ENCODE measurements at places on chromosomes 12 and 14.

GRCh38 chr14:77190977-77191376 lies 9.4 kb downstream of the TMEM63C start:
- DNase-seq: no peak

GRCh38 chr12:68043435-68043834 lies 54.2 kb downstream of the IFNG-AS1 start:
- DNase-seq: no peak

GRCh38 chr14:101945171-101945570 lies 19.2 kb upstream of the DYNC1H1 start:
- DNase-seq: no peak

- DNase-seq: no peak
Observed at GRCh38 chr12:99529966-99530365, 117.6 kb upstream of the GARIN6 start.

GRCh38 chr12:111322336-111323250 lies 46.3 kb downstream of the PHETA1 start:
- DNase-seq: no peak

DNA sequence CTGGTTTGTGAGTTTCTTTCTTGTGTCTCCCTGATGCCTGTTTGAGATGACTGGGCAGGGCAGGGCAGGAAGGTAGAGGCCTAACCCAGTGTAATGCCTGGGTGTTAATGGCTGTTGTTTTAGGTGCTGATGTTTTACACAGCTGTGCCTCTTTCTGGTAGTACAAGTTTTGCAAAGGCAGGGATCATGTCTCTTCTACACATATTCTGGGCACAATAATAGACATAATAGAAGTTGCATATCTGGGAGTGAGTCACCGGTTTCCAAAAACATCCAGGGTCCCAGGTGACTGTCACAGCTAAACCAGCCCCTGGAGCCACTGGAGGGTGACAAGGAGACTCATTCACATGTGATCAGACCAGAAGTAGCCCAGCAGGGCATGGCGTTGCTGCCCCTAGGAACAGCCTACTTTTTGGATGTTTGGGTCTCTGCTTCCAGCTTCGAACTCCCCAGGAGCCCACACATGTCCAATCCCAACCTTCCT lies 18.1 kb downstream of the TPCN1 start:
- DNase-seq: no peak

DNA sequence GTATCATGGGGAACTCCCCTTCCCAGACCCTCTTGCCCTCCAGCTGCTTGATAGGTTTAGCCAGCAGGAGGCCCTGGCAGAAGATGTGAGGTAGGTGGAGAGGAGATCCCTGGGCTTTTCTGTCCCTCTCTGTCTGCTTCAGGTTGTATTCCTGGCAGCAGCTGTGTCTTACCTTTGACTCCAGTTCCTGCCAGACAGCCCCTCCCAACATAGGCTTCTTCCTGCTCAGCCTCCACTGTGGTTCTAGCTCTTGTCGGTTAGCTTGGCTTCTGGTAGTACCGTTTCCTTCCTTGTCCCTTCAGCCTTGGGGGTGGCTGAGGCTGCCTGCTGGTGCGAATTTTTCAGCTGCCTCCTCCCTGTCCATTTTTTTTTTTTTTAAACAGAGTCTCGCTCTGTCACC lies 215.7 kb upstream of the CRY1 start:
- no peak for DNase-seq

DNA sequence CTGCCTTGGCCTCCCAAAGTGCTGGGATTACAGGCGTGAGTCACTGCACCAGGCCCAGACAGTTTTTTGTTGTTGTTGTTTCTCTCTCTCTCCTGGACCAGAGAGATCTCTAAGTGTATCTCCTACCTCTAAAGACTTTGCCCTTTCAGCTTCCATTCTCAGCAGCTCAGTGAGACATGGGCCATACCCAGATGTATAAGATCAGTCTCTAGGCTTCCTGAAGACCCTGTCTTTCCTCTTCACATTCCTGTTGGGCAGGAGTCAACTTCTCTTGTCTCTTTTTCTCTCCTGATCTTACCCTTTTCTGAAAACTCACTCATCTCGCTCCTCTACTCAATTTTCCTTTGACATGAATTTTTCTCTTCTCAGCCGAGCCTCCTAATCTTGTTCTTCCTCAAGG lies 42.0 kb downstream of the KCNK13 start:
- DNase-seq: no peak

- DNase-seq: no peak
Observed at GRCh38 chr12:105025890-105026289, 39.8 kb downstream of the NOPCHAP1 start.

- DNase-seq: no peak
Observed at GRCh38 chr14:90281261-90281660, 24.9 kb downstream of the PSMC1 start.

GRCh38 chr12:106527356-106527755 lies 55.4 kb upstream of the RFX4 start:
- DNase-seq: no peak

DNA sequence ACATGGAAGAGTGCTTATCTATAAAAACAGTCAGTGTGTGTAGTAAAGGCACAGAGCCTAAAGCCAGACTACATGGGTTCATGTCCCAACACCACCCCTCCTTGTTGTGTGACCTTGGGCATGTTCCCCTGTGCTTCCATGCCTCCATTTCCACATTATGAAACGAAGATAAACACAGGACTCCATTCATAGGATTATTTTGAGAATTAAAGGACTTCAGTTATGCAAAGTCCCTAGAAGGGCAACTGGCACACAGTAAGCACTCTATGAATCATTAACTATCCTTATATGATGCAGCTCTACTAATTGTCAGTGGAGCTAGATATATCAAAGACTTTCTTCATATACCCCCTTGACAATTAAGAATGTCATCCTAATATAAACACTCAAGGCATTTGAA lies 17.8 kb downstream of the IFNG-AS1 start:
- no peak for DNase-seq

- peak; percentile 94 for DNase-seq
Observed at GRCh38 chr14:46985529-46986380, 334.2 kb upstream of the RPL10L start.

- no peak for DNase-seq
Observed at GRCh38 chr14:94174604-94175010, 485 bp downstream of the PPP4R4 start.

DNA sequence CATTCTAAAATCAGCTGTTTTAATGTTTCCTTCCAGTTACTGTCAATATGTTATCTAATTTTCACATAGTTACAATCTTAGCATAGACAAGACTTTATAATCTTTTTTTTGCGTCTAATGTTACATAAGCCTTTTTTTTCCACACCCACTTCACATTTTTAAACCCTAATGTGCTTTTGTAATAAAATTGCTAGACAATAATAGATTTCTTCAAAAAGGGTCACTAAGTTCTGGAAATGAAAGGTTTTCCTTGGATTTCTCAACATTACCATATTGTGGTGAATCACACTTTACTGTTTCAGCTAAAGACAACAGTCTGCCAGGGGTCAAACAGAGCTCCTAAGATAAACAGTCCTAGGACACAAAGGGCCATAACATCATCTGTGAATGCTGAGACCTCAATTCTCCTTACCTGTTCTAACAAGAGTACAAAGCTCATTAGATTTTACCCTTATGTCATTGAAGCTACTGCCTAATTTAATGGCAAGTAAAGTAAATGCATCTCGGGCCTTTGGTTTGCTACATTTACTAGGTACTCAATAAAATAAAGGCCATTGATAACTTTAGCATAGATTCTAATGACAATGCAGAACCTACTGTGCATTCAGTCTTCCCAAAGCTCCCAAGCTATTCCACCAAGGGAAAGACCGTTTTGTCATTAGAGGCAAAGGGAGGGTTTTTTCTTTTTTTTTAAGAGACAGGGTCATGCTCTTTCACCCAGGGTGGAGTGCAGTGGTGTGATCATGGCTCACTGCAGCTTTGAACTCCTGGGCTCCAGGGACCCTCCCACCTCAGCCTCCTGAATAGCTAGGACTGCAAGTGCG lies 111.2 kb upstream of the SLC38A2 start:
- DNase-seq: no peak

DNA sequence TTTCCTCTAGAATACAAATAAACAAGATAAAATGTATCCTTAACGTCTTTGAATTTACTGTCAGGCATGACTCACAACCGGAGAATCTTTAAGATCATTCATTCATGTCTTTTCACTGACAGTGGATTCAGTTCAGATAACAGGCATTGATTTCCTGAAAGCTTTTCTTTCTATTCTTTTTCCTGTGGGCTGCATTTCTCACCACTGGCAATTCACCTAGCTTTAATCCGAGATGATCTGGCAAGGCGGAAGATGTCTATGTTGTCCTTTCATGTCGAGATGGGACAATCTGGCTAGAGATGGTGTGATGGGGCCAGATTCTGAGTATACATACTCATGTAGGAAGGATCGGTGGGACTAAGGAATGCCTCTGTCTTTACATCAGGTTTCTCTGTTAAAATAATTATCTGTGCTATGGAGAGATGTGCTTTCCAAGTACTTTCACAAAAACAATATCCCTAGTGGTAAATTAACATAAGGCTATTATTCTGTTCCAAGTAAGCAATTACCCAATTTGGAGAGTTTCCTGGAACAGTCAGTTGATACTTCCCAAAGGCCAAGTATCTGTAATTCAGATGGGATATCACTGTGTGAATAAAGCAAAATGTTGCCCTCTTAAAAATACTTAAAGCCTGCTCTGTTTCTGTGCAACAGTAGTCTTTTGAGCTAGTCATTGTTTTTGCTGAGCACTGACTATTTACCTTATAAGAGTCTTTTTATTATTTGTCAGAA lies 17.8 kb downstream of the ACSS3 start:
- no peak for DNase-seq

GRCh38 chr12:124491856-124492420 lies 75.5 kb downstream of the NCOR2 start:
- DNase-seq: no peak

DNA sequence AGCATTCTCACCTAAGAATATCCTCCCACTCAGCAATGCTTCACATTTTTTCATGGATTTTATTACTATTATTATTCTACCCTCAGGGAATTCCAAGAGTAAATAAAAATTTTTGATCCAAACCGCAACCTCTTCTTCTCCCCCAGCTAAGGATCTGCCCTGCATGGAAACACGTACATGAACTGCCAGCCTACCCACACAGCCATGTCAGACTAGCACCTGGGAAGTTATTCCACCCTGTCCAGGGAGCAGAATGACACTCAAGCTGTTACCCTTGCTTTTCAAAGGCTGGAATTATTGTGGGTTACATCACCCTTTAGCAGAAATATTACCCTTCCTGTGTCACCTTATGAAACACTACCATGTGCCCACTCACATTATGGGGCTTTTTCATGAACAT lies 227.3 kb upstream of the USP15 start:
- DNase-seq: no peak

DNA sequence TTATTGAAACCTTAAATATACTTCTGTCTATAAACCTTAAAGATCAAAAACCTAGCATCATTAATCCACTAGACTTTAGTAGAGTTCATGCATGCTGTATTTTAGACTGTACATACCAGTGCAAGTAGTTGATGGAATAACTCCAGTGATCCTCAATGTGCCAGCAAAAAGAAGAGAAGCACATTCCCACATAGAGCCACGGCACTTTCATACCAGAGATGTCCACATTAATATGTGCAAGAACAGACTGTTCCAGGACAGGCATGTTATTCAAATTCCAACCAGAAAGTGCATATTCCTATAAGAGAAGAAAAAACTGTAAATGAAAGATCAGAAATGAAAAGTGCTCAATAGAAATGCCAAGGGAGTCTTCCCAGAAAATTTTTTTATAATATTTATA lies 55.0 kb downstream of the KDM5A start:
- DNase-seq: no peak

DNA sequence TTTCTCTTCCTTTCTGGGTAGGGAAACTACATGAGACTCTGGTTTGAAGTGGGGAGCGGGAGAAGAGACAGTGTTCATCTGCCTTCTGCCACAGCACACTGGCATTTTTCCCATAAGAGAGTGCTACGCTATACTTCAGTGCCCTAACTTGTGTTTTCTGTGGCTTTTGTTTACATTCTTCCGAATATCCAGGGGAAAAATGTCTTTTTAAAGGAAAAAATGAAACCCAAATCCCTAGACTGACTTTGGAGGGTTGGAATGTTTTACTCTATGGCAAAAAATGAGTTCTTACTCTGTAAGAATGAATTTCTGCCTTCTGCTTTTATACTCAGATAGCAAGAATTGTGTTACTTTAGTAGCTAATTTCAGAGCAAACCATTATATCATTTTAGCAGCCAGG lies 88.1 kb upstream of the TMEM263 start:
- DNase-seq: no peak

DNA sequence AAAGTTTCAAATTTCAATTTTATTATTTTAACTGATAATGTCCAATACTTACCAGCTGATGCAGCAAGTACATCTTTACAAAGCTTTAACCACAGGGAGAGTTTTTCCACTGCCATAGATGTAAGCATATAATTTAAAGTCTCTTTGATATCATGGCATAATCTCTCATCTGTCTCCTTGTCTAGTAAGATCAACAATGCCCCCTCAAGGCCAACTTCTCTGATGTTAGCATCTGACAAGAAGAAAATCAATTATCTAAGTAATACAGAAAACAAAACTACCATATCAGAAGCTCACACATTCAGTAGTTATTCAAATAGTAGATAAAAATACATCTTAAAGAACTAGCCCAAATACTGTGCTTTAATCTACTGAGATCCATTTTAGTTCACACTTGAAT lies 94.2 kb downstream of the HEATR5A start:
- no peak for DNase-seq

- no peak for DNase-seq
Observed at GRCh38 chr12:117551665-117552064, 190.2 kb upstream of the NOS1 start.

- DNase-seq: no peak
Observed at GRCh38 chr14:63100552-63100951, 55.3 kb upstream of the KCNH5 start.

DNA sequence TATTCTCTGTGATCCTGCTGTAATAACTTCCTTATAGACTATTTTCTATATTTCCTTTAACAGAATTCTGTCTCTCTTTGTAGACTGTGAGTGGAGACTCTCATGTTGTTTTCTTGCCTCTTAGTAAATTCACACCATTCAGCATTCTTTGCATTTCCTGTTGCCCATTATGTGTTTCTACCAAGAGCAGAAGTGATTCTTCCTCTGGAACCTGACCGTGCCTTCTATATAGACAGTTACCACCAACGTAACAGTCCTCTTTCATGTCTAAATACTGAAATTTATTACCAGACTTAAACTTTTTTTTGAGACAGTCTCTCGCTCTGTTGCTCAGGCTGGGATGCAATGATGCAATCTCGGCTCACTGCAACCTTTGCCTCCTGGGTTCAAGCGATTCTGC lies 31.1 kb downstream of the METAP2 start:
- no peak for DNase-seq

- DNase-seq: no peak
Observed at GRCh38 chr12:21891751-21892217, 49.4 kb downstream of the ABCC9 start.

All from NCI-H524 treated with DMSO at 0.1 percent for 48 hours (cell line).